ENCODE measurements at places on chromosomes 3 and 15.

GRCh38 chr3:85476891-85477495, 518.2 kb downstream of the CADM2 start:
- DNase-seq: no peak

GRCh38 chr3:137061186-137061585, 103.4 kb downstream of the IL20RB start:
- no peak for DNase-seq

DNA sequence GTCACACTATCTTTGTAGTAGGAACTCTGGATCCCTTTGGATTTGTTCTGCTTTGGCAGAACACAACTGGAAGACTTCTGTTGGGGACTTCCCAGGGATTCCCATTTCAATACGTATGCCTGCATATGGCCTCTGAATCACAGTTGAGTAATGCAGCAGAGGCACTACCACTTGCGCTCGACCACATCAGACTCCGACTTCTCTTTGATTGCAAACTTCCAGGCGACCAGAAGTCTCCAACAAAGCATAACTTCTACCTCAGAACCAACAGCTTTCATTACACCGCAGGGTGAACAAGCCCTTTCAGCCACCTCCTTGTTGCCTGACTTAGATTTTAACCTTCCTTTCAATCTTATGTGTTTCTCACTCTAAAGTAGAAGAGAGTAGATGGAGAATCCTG, 924.4 kb downstream of the IGSF11 start:
- DNase-seq: no peak

- no peak for DNase-seq
Measured at GRCh38 chr3:62559831-62560445, 186.6 kb upstream of the FEZF2 start.

DNA sequence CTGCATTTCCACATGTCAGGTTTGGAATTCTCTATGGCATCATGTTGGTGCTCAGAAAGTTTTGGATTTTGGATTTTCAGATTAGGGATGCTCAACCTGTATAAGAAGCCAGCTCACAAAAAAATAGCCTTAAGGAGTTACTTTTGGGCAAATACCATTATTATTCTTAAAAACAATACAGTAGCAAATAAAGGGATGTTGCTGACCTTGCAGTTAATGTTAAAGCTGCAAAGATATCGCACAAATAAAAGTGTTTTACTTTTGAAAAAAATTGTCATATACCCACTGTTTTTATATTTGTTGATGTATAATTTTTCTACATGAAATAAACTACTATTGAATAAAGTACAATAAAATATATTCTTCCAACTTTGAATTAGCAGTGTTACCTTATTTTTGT, 60.1 kb downstream of the LYSMD4 start:
- no peak for DNase-seq

- no peak for DNase-seq
Measured at GRCh38 chr3:10015461-10015904, 10.8 kb upstream of the FANCD2 start.

DNA sequence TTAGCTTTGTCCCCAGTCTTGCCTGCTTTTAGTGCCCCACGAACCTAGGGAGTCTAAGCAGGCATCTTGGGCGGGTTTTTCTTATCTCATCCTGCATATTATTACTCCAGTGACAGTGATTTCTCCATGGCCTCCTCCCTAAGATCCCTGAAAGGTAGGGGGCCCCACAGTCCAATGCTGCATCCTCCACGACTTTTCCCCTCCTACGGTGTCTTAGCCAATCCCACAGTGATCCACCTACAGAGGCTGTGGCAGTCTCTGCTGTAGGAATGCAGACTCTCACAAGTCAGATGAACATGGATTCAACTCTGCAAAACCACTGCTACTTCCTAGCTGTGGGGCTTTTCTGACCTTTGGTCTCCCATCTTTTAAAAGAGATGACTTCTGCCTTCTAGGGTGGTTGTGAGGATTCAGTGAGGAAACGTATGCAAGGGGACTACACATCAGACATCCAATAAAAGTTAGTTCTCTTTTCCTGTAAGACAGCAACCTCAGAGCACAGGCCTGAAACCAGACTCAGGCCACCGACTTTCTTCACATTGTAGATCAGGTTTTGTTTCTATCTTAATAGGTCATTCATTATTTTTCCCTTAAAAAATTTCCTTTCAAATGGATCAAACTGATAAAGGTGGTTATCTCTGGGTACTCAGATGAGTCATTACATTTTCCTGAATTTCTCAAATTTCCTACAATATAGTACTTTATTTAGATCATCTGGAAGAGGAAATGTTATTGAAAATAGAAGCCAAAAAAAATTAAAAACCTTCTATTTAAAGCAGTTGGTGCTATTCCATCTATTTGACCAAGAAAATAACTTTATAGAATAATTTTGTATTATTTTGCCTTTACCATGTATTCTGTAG, 23.2 kb downstream of the ILDR1 start:
- DNase-seq: no peak

- no peak for DNase-seq
Measured at GRCh38 chr3:87332789-87333188, 56.4 kb upstream of the POU1F1 start.

DNA sequence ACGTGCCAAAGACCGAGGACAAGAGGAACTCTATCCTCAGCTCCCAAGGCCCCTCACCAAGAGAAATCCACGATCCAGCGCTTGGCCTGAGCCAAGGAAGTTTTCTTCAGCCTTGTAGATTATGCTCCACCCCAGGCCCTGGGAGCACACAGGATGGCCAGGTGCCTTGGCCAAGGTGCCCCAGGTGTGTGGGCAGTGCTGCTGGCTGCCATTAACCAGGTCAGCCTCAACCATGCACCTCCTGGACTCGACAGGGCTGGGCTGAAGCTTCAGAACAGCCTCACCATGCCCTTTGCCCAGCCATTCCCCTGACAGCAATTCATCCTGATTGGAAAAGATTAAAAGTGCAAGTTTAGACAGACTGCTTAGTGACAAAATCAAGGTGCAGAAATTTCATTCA, 10.9 kb upstream of the MESP1 start:
- no peak for DNase-seq

DNA sequence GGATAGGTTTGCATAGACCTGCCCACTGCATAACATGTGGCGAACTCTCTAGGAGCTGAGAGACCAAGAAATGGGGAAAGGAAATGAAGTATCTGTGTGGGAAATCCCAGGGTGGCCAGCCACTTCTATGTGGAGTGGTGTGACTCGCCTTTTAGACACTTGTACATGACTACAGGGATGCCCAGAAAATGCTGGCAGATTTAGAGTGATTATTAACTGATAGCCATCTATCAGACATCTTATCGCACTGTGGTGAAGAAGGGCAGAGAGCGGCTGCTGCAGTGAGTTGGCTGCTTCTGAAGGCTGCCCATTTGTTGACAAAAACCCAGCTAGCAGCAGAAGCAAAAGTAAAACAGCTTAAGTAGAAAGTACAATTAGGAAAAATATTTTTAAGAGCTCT, 18.1 kb upstream of the STAC start:
- no peak for DNase-seq

GRCh38 chr15:40985541-40986330, 32.5 kb downstream of the CHAC1 start:
- DNase-seq: no peak

DNA sequence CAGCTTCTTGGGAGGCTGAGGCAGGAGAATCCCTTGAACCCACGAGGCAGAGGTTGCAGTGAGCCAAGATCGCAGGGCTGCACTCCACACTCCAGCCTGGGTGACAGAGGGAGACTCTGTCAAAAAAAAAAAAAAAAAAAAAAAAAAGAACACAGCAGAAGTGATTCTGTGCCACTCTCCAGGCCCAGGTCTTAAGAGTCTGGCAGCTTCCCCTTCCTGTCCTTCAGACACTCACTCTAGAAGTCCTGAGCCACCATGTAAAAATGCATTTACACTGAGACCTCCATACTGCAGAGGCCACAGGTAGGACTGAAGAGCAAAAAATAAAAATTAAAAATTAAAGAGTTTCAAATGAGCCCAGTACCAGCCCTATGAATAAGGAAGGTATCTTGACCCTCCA, 11.8 kb upstream of the CDV3 start:
- no peak for DNase-seq

- no peak for DNase-seq
Measured at GRCh38 chr3:6526861-6527260, 334.1 kb upstream of the GRM7 start.

GRCh38 chr15:90051874-90052273, 50.4 kb downstream of the IDH2 start:
- no peak for DNase-seq

GRCh38 chr3:134908271-134908670, 113.2 kb downstream of the EPHB1 start:
- no peak for DNase-seq

- DNase-seq: no peak
Measured at GRCh38 chr15:35630985-35631384, 85.0 kb upstream of the DPH6 start.

DNA sequence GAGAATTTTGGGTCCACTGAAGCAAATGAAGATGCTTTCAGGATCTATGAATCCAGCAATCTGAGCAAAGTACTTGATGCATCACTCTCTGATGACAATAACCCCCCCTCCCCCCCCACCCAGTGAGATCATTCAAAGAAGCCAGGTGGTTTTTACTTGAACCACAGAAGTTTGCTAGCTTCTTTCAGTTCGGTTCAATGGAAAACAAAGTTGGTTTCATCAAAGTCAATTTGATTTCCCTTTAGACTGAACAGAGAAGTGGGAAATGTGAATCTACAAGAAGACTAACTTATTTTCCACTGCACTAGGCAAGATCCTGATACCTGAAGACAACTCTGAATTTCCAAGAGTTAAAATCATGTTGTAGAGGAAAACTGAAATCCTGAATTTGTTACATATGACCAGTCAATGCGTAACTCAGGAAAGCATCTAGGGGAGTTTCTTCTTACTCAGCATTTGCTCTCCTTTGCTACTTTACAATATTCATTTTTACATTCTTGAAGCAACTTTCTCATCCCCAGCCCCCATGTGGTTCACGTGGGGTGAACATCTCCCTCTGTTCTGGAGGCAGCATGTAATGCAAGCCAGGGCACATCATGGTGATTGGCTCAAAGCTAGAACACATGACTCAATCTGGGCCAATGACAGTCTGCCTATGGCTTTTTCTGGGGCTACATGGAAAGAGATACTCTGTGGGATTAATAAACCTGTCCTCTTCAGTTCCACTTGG, 572.6 kb downstream of the FOXP1 start:
- peak; percentile 53 for DNase-seq

- no peak for DNase-seq
Measured at GRCh38 chr3:181578743-181579142, 133.0 kb upstream of the SOX2 start.

DNA sequence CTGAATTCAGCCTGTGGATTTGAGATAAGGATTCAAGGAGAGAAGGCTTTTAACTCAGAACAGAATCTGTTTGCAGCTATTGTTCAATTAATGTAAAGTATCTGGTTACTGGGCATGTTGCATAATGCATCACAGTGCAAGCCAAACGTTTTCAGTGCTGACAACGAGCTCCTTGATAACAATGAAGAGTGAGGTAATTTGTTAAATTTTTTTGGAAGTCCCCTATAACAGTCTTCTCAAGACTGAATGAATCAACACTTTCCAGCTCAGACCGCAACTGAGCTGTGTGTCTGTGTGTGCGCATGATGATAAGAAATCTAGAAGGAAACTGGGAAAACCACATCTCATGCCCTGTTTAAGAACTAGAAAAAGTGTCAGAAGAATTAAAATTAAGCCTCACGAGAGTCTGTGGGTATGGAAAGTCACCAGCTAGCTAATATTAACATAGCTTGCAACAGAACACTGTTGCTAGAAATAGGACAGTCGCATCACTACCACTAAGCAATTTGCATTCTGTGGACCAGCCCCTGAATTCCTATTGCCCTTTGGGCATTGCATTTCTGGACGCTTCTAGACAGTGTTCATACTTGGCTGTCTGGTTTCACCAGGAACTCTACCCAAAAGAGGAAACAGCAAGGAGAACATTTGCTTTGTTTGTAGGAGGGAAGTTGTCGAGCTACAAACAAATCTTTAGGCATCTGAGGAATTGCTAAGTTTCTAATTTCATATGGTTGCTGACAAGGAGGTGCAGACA, 43.7 kb upstream of the ATP2C1 start:
- DNase-seq: peak; percentile 62

- peak; percentile 68 for DNase-seq
Measured at GRCh38 chr3:8663177-8664061, 18.8 kb upstream of the SSUH2 start.

DNA sequence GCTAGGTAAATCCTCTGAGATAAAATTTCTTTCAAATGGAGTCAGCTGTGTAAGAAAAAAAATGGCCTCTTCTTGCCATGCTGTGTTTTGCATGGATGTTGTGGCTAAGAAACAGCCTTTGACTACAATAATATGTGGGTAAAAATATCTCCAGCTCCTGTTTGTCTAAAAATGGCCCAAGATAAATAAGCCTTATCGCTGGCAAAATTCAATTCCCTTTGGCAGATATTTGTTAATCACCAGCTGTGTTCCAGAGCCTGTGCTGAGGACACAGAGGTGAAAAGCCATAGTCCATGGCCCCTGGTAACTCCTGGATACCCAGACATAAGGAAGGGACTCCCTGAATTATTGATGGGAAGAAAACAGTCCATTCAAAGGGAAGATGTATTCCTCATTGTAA, 15.3 kb upstream of the RAMAC start:
- no peak for DNase-seq

- DNase-seq: no peak
Measured at GRCh38 chr3:9280451-9281219, 31.2 kb upstream of the SRGAP3 start.

DNA sequence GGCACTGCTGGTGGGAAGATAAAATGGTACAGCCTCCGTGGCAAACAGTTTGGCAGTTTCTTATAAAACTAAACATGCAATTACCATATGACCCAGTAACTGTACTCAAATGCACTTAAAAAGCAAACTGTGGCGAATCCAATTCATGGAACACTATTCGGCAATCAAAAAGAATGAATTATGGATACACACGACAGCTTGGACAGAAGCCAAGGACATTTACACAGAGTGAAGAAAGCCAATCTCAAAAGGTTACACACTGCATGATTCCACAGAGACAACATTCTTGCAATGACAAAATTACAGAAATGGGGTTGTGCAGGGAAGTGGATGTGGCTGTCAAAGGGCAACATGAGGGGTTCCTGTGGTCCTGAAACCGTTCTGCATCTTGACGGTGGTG, 122.1 kb upstream of the IQSEC1 start:
- DNase-seq: no peak

- DNase-seq: no peak
Measured at GRCh38 chr15:64006642-64007041, 39.6 kb downstream of the DAPK2 start.

Data from GM20000 (cell line).